Glomerular endothelial cell (primary cell): ENCODE measurements at places on chromosomes 7 and 10. TPM values are rescaled to one million over a fixed set of nuclear protein-coding genes. Genes with fewer than 3 reads are reported as not detected.

CREB5 gene
- 10.7 and 28.7 TPM in 2 replicates for total RNA-seq

TUBAL3 gene
- total RNA-seq: 0.12 TPM in 1 of 2 replicates, not detected in the other

- no peak for DNase-seq
Measured at GRCh38 chr7:40311307-40311706, 176.5 kb downstream of the SUGCT start.

DNA sequence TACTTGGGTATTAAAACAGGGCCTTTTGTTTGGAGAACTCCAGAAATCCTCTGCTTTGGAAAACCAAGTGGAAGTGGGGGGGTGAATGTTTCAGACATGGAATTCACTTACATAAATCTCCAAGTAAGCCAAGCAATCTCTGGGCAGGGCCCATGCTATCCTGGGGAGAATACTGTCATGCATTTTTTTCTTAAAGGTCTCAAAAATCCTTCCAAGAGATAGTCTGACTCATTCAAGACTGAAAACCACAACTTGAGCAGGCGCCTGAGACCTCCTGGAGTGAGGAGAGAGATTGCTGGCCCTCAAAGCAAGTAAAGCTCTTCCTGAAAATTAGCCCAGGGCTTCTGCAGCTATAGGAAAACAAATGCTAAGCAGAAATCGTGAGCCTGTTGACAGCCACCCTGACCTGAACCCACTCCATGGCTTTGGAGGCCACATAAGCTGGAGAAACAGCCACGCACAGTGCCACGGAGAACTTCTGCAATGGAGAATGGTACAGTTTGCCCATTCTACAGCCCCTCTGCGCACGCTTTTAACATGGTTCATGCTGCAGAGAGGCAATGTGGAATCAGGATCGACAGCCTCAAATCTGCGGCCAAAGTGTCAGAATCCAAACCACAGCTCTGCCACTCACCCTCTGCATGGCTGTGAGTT is 203.1 kb upstream of the AUTS2 start:
- no peak for DNase-seq

- DNase-seq: no peak
Measured at GRCh38 chr10:118520116-118520742, 75.2 kb downstream of the PRLHR start.

GRCh38 chr7:154987571-154987970 is 15.4 kb downstream of the PAXIP1 start:
- DNase-seq: no peak

DNA sequence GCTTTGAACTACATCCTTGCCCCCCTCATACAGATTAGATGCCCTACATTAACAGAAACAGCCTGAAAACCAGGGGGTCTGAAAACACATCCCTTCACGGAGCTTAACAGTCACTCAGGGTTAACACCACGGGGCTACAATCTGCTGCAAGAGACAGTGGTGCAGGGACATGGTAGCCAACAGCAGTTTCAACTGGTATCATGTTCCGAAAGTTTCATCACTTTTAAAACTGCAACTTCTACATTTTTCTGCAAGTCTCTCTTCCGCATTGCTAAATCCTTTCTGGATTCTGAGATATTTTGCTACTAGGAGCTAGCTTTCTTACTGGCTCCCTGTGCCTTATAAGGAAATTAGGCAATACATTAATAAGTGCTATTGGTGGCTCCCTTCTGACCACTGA is 92.6 kb downstream of the JAZF1 start:
- DNase-seq: no peak
